ENCODE measurements at places on chromosomes 2 and 18.

- DNase-seq: no peak
Measured at GRCh38 chr18:72155327-72155726, 388.8 kb downstream of the CBLN2 start.

DNA sequence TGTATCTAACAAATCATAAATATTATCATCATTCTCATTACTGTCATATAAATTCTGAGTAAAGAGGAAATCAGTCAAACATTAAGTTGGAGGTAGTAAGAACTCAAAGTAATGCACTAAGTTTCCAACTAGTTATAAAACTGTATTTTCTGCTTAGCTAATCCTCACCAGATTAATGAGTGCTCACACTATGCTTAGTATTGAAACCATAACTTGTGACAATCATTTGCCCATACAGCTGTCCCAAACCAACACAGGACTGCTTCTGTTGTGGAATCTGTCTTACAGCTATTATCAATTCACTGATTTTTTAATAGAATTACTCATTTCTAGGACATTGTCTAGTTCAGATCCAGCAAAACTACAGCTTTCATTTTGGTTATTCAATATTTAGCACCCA is 41.5 kb upstream of the TANK start:
- no peak for DNase-seq

DNA sequence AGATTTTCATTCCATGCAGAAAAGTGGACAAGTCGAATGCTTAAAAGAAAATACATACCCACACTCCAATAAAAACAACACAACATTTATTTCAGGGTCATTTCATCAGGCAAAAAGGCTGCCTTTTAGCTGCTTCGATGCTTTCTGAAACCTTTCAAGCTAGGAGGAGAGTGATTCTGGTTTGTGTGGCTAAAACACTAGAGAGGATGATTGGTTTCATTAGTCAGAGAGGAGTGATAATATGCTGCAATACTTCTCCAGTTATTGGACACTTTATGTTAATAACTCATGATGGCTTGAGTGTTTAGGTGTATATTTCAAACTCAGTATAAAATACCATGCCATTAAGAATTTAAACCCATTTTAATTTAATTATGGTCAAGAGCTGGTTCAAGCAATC is 614.0 kb downstream of the SLC4A3 start:
- DNase-seq: no peak

DNA sequence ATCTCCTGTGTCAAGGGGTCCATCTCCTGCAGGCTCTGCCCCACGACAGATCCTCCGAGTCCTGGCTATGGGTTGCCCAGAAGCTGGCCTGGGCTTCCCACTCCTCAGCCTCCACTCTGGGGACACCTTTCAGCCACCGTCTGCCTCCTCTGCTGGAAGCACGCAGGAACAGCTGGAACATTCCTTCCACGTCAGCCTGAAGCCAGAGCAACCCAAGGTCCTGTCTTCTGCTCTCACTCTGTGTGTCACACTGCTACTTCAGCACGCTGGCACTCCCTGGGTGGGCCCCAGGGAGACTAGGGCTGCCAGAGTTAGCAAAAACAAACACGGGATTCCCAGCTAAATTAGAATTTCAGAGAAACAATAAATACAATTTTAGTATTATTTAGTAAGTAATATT is 148.8 kb downstream of the HRH4 start:
- no peak for DNase-seq

DNA sequence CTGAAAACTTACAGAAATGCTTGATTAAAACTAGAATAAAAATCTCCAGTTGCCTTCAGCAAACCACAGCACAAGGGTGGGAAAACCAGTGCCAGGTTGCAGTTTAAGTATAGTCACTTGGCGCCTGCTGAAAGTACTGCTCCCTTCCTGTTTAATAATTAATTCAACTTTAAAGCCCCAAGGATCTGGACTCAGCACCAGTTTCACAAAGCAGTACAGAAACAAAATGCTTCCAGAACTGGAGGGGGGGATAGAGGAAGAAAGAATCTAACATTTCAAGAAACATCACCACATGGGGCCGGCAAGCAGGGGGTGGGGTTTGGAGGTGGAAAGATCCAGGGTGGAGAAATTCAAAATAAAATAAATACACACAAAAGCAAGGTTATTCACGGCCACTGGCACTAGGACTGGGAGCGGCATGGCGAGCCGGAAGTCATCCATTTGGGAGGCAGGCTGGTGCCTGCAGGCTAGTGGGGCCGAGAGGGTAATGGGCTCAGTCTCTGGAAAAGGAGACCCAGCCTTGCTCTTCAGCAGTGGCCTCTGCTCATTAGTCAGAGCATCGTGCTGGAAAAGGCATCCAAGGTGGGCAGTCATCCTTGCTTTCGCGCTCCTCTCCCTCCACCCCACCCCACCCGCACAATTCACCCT is 85.8 kb downstream of the POU3F3 start:
- DNase-seq: no peak

DNA sequence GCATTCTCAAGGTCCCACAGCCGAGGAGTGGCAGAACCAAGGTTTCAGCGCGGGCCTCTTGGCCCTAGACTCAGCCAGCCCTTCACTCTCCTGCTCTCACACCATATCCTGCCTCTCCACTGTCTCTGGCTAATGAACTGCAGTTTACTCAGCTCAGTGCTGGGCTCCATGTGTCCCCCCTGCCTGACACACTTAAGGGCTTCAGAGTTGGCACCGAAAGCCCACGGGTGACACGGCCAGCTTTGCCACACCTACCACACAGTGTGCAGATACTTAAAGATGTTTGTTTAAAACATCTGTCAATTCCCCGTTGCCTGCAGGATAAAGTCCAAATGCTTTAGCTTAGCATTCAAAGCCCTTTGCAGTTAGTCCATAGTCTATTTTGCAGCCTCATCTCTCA is 241.2 kb downstream of the SEPTIN10 start:
- no peak for DNase-seq

DNA sequence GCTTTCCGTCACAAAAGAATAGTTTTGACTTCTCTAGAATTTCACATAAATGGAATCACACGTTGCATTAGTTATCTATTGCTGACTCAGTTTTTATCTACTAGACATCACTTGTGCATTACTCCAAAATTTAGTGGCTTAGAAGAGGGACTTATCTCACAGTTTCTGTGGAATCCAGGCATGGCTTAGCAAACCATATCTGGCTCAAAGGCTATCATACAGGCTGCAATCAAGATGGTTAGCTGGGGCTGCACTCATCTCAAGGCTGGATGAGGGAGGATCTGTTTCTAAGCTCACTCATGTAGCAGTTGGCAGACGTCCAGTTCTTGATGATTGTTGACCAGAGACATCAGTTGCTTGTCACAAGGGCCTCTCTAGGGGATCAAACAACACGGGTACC is 6.6 kb upstream of the DSC3 start:
- no peak for DNase-seq

DNA sequence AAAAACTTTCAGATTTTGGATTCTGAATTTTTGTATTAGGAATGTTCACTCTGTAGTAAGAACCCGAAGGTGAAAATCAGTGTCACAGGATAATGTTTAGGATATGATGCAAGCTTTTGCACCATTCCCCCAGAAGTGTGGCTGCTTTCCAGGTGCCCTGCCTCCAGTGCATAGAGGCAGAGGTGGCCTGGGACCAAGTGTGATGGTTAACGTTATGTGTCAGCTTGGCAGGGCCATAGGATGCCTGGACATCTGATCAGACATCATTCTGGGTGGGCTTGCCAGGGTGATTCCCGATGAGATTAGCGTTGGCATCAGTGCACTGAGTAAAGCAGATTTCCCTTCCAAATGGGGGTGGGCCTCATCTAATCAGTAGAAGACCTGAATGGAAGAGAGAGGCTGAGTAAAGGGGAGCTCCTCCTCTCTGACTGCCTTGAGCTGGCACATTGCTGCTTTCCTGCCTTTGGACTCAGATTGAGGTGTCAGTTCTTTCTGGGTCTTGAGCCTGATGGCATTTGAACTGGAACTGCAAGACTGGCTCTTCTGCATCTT is 177.4 kb upstream of the HS6ST1 start:
- no peak for DNase-seq

- no peak for DNase-seq
Measured at GRCh38 chr2:215811409-215812345, 201.7 kb downstream of the MREG start.

GRCh38 chr2:189629531-189630453 is 31.5 kb upstream of the ASNSD1 start:
- no peak for DNase-seq

GRCh38 chr2:191670076-191670475 is 7.9 kb upstream of the NABP1 start:
- no peak for DNase-seq

- DNase-seq: no peak
Measured at GRCh38 chr18:54217624-54218023, 6.8 kb downstream of the MBD2 start.

DNA sequence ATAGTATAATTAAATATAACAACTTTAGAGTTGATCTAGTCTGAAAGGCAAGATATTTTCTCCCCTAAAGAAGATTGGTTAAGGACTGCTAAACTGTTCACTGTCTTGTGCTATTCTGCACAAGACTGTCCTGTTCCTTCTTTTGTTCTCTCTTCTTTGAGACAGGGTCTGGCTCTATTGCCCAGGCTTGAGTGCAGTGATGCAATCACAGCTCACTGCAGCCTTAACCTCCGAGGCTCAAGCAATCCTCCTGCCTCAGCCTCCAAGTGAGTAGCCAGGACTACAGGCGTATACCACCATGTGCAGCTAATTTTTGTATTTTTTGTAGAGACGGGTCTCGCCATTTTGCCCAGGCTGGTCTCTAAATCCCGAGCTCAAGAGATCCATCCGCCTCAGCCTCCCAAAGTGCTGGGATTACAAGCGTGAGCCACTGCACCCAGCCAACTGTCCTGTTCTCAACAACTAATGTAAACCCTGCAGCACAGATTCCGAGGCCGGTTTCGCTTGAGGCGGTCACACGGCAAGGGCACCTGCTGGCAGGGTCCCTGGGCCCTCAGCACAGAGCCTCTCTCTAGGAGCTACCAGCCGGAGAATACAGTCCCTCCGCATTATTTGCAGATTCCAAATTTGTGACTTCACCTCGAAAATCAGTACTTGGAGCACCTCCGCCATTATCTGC is 16.4 kb downstream of the PXDN start:
- no peak for DNase-seq

GRCh38 chr2:212732860-212733259 is 194.3 kb upstream of the ERBB4 start:
- no peak for DNase-seq

- no peak for DNase-seq
Measured at GRCh38 chr2:84029903-84030575, 429.0 kb downstream of the SUCLG1 start.

GRCh38 chr2:9002313-9002636 is 1.2 kb downstream of the MBOAT2 start:
- no peak for DNase-seq

DNA sequence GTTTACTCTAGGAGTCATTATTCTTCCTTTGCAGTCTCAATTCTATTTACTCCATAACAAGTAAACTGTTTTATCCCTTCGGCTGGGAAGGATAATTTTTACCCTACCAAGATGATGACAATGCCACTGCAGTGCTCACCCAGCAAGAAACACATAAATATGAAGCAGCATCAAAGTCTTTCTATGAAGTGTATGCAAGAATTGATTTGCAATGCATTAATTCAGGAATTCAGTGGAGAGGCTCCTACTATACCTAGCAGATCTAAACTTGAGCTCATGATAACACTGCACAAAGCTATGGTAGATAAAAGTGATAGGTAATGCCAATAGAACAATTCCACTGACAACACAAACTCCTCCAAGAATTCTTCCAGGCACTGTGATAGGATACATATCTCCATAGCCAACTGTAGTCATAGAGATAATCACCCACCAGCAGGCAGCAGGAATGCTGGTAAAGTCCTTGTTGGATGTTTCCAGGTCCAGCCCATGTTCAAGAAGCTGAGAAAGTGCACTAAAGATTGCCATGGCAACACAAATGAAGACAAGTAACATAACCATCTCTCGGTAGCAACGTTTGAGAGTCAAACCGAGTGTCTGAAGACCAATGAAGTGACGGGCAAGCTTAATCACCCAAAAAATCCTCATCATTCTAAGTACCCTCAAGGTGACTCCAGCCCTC is 49.9 kb downstream of the KCNG3 start:
- no peak for DNase-seq

DNA sequence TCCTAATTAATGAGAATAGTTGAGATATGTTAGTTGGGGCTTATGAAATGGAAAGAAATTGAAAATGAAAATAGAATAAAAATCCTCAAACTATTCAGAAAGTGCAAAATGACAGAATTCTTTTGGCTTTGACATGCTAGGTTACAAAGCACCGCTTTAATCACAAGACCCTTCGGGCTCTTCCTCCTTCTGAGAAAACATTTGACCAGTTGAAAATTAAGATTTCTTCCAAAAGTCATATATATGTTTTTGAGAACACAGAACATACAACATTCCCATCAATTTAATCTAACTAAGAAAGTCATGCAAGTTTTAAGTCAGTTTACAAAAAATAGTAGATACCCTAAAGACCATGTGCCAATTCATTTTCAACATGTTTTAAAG is 2.2 kb upstream of the SLC40A1 start:
- no peak for DNase-seq

DNA sequence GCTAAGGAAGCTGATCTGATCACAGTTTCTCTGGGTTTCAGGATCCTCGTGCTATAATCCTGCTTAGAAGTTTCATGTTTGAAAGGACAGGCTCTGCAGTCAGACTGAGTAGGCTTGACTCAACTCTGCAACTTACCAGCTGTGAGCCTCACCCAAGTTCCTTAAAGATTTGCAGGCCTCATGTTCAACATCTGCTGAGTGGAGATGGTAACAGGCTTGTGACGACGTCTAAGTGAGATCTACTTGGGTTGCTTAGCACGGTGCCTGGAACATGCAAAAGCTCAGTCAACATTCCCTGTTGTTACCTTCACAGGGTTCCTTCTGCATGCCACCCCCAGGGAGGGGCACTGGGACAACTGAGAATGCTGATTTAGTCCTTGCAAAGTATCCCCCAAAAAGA is 164.2 kb downstream of the C1D start:
- no peak for DNase-seq

- DNase-seq: no peak
Measured at GRCh38 chr2:161580426-161580825, 43.8 kb upstream of the SLC4A10 start.

DNA sequence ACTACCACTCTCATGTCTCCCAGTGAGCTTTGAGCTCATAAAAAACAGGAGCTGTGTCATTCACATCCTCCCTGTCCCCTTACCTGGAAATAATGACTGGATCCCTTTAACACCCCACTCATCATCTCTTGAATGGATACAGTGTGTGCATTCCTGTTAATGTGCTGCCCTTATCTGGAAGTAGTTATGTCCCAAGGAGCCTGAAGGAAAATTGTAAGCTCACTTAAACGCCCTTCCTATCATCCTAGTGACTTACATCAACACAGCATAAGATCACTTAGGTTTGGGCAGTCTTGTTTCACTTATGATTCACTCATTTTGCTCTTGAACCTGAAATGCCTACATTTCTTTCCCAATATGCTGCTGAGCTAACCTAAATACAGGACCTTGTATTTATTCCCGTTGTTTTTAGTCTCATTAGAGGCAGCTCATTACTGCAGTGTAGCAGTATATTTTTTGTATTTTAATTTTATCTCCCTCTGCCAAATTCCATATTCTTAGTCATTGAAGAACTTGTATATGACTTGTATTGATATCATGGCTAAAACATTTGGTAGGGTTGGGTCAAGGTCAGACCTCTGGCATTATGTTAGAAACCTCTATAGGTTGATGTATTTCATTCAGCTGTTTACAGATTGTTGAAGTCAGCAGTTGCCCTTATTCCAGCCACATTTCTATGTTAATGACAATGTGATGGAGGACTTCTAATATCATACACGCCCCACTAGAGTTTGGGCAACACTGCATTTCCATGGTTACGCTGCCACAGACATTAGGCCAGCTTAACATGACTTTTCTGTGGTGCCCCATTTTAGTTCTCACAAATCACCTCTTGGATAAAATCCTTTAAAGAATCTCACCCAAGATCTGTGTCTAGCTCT is 72.9 kb downstream of the PKP4 start:
- DNase-seq: no peak

Data from stimulated activated CD8-positive, alpha-beta memory T cell treated with anti-CD3 and anti-CD28 coated beads, Interleukin-2, amount 100 ng/mL, for 1 hour (primary cell).